GM12878 (cell line): ENCODE measurements at places on chromosomes 13 and 19. TPM values are rescaled to one million over a fixed set of nuclear protein-coding genes. Genes with fewer than 3 reads are reported as not detected.

The DPF1 gene
- total RNA-seq = 3.8 and 4.0 TPM in 2 replicates

The MISP3 gene
- 1.2 and 1.7 TPM in 2 replicates for total RNA-seq

The PRDX2 gene
- total RNA-seq = 274 and 279 TPM in 2 replicates

The SHANK1 gene
- total RNA-seq = not detected in 2 replicates

- DNase-seq = no peak
Measured at GRCh38 chr13:33274264-33274663, 11.3 kb downstream of the STARD13 start.

- no peak for DNase-seq
Measured at GRCh38 chr19:31432201-31432810, 83.1 kb upstream of the TSHZ3 start.
